ENCODE measurements at places on chromosomes 16 and 17.

DNA sequence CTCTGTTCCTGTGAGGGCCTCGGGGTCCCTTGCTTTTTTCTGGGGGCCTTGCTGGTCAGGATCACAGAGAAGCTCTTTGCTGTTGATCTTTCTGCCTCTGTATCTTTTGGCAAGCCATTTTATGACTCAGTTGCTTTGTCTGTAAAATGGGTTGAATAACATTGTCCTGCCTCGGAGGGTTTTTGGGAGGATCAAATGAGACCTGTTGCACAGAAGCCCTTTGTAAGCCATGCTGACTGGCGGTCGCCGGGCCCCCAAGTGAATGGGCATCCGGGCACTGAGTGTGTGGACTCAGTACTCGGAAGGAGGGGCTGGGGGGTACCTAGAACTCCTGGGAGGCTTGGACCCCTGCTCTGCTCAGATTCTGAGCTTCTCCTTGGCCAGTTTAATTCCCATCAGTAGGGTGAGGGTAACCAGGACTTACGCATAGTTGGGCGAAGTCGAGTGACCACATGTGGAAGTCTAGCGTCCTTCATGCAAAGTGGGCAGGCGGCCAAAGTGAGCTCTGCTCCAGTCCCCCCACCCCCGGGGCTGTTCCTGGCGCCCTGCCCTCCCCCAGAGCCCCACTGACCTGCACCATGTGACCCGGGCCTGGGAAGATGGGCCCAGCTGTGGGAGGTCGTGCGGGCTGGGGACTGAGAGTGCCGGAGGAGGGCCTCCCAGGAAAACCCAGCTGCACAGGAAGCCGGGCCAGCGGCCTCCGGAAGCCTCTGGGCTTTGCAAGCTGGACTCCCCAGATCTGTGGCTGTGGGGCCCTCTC is 284.0 kb downstream of the SEC14L1 start:
- DNase-seq, result no peak

GRCh38 chr17:61537264-61537771 is 53.7 kb downstream of the NACA2 start:
- DNase-seq, result no peak

- DNase-seq, result no peak
These were observed at the start of gene NHERF2 for GRCh38 chr16:2026461-2027023. TSS of gene NHERF2 (plus strand) at chr16:2026902. CDS start at chr16:2027006, 104 bp downstream.

GRCh38 chr17:1720856-1721386 is 3.6 kb upstream of the WDR81 start:
- DNase-seq, result peak; percentile 62

GRCh38 chr16:47578573-47578972 is 117.4 kb downstream of the PHKB start:
- DNase-seq, result no peak

DNA sequence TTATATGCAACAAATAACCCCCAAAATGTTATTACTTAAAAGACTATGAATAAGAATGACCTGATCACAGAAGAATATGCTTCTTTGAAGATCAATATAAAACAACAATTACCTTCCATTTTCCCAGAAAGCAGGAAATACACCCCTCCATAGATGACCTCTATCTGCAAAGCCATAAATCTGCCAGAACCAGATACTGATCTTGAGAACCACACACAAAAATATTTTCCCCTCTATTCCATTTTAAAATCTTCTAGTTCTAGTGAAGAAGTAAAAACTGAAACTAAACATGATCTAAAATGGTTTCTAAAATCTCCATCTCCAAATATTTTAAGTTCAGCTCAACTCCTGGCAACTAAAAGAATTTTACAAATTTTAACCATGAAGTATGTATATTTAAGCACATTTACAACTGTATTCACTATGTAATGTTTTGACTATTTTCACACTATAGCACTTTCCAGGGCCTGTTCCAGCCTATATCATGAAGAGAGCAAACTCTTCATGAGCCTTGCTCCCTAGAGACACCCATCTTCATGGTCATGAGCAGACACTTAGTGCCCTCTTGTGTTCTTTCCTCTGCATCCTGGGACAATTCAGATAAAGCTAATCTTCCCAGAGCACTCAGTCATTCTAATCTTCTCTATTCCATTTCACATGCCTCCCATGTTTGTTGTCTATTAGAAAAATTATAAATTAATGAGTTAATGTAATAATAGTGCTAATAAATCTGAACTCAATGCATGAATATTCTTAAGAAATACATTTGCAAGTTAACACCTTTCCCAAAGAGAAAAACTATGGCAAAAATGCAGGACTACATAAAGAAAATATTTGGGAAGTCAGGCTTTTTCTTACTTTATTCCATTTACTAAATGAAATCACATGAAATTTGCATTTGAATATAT is 87.0 kb downstream of the HELZ start:
- no peak for DNase-seq

DNA sequence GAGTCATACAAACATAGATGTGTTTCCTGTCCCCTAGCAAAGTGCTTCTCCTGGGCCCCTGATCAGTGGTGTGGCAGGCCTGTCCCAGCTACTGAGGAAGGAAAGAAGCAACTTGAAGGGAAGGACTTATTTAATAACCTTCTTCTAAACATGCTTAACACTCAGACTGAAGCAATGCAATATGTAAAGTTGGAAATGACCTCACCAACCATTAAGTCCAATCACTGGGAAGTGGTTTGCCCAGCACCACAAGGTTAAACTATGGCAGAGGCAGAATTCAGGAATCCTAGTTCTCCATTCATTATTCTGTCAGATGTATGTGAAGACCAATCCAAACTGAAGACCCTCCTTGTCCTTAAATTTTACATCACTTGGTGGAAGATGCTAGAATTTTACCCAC is 39.1 kb downstream of the CENPV start:
- no peak for DNase-seq

GRCh38 chr16:81996664-81997509 is 14.4 kb downstream of the SDR42E1 start:
- DNase-seq, result no peak

GRCh38 chr17:33667052-33667509 is 374.0 kb upstream of the ASIC2 start:
- DNase-seq, result no peak

GRCh38 chr17:40022497-40022896 is 7.3 kb downstream of the CSF3 start:
- no peak for DNase-seq

All from neural crest cell (in vitro differentiated cells).